GM03348 (cell line): ENCODE measurements at places on chromosomes 3 and 15.

GRCh38 chr3:36219398-36219797 is 160.9 kb upstream of the STAC start:
- peak; percentile 29 for DNase-seq

GRCh38 chr3:130517602-130518001 is 625 bp downstream of the COL6A6 start:
- no peak for DNase-seq

DNA sequence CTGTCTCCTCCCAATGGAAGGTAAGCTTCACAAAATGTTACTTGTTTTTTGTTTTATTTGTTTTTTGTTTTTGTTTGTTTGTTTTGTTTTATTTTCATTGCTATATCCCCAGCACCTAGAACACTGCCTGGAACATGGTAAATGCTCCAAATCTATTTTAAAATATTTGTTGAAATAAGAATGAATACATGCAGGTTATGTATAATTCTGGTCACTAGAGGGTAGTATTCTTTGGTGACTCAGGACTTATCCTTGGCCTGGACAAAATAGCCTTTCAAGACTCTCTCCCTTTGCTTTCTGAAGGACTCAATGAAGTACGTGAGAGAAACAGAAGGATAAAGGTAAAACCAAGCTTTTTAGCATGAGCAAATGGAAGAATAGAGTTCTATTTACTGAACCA is 46.9 kb upstream of the PPP2R3A start:
- peak; percentile 68 for DNase-seq

- DNase-seq = no peak
Measured at GRCh38 chr3:72888546-72889309, 882 bp downstream of the GXYLT2 start.

- DNase-seq = no peak
Measured at GRCh38 chr3:133444423-133444774, 44.5 kb downstream of the BFSP2 start.

DNA sequence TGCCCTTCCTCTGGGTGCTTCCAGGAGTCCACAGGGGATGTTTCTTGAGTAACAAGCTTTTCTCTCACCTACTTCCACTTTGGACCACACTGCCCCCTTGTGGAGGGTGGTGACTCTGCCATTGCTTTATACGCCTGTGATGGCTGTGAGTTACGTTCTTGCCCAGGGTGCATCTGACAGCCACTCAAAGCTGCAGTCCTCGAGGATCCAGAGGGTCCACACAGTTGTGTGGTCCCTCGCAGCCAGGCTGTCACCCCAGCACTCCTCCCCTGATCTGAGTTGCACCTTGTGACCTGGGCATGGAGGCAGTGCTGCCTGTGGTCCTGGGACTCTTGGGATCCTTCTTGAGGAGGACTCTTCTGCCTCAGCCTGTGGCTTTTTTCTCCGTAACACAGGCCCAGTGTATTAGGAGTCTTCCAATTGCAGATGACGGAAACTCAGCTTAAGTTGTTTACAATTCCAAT is 23.4 kb downstream of the FOXL2 start:
- peak; percentile 84 for DNase-seq
